Fibroblast of skin of right biceps (primary cell): ENCODE measurements at places on chromosomes 7 and 10.

- no peak for DNase-seq
These were observed 4.3 kb downstream of the COPS6 start for GRCh38 chr7:100093054-100093453.

- no peak for DNase-seq
These were observed 130.6 kb downstream of the SH3PXD2A start for GRCh38 chr10:103724771-103725170.

- DNase-seq = no peak
These were observed 24.0 kb upstream of the STEAP2 start for GRCh38 chr7:90187507-90188050.

DNA sequence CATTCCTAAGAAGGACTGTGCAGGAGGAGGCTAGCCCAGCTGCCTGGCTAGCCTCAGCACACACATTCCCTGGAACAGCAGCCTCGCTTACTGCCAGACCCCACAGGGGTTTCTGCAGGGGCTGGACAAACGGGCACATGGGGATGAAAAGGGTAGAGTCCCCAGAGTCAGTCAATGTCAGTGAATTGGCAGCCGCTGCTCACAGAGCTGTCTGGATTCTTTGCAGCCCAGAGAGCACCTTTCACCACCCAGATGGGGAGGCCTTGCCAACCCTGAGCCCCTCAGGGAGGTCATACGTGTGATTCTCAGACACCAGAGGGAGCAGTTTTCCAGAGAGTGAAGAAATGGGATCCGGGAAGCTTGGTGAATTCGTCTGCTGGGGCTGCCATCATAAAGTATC, 143.3 kb downstream of the KCNMA1 start:
- DNase-seq = peak; percentile 66

GRCh38 chr10:124867304-124867703, 65.7 kb downstream of the ABRAXAS2 start:
- no peak for DNase-seq

GRCh38 chr7:69617364-69617763, 19.1 kb downstream of the AUTS2 start:
- DNase-seq = no peak

- DNase-seq = peak; percentile 74
These were observed 23.1 kb upstream of the ST7 start for GRCh38 chr7:116929914-116930913.

GRCh38 chr10:123901621-123902020, 10.0 kb upstream of the CPXM2 start:
- no peak for DNase-seq

- no peak for DNase-seq
These were observed 258.7 kb downstream of the GFRA1 start for GRCh38 chr10:116014326-116014725.

GRCh38 chr7:27210441-27211083, 10.7 kb upstream of the HOXA13 start:
- peak; percentile 36 for DNase-seq

DNA sequence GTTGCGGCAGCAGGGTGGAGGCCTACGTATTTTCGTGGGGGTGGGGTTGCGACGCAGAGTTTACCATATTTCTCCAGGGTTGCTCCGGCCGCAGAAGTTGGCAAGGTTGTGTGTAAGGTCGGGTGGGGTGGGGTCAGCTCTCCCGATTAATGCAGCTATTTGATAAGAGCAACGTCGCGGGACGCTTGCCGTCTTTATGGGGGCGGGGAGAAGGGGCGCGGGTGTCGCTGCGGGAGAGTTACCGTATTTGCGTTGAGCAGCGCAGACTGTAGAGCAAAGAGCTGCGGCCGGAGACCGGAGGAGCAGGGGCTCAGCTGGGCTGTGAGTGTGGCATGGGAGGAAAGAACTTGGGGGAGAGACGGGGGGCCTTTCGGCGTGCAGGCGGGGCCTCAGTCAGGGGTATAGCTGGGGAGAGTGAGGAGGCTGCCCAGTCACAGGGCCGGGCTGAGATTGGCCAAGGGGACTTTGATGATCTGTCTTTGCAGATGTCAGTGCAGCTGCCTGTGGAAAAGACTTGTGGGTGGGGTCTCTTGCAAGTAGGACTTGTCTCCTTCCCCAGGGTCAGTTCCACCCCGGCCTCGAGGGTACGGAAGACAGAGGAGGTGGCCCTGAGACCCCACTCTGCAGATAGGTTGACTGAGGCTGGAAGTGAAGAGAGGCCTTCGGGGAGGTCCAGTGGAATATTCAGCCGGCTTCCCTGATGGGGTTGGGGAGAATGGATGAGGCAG, 26.6 kb downstream of the ZNF775 start:
- DNase-seq = no peak

DNA sequence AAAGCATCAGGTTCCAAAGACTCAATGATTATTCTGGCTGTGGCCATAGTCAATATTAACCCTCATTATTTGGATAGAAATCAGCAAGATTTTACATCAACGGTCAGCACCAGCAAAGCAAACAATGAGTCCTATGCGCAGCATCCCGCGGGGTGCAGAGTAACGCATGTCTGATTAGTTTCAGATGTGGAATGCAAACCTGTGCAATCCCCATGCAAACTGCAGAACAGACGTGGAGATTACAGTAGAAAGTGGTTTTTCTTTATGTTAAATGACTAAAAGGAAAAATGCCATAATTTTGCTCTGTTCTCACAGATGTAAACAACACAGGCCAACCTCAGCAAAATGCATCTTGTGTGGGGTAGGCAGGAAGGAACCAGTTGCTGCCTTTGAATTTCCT, 258.1 kb upstream of the GRB10 start:
- DNase-seq = peak; percentile 84

GRCh38 chr10:11232222-11232961, 214.7 kb downstream of the CELF2 start:
- no peak for DNase-seq

DNA sequence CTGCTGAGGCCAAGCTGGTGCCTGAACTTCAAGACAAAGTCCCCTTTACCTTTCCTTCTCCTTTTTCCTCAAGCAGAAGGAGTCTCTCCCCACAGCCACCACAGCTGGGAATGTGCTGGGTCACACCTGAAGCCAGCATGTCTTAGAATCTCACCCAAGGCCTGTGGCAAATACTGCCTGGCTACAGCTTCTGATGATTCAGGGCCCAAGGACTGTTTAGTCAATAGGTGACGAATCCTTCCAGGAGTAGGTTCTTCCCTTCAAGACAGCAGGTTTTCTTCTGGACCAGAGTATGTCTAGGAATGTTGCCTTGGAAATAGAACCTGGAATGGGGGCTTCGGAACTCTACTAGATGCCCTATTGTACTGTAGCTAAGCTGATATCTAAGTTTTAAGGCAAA, 374.6 kb downstream of the KIF20B start:
- DNase-seq = no peak

DNA sequence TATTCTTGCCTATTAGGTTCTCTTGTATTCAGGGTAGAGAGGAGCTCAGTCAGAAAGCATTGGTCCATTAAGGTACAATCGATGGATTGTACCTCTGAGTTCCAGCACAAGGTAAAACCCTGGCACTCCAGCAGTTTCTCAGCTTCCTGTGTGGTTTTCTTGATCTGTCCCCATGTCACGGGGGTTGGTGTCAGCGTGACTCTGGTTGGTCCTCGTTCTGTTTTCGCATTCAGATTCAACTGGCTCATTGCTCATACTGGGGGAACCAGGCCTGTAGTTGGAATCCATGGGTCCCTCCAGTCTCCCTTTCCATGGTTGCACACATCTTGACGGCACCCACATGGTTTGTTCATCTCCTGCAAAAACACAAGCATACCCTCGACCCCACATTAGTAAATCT, 32.7 kb upstream of the RASGEF1A start:
- no peak for DNase-seq

- no peak for DNase-seq
These were observed 10.1 kb downstream of the CCDC136 start for GRCh38 chr7:128801667-128802418.

- DNase-seq = no peak
These were observed 431.6 kb upstream of the NPVF start for GRCh38 chr7:25659841-25660240.

- no peak for DNase-seq
These were observed 12.3 kb downstream of the NOD1 start for GRCh38 chr7:30466266-30466665.

DNA sequence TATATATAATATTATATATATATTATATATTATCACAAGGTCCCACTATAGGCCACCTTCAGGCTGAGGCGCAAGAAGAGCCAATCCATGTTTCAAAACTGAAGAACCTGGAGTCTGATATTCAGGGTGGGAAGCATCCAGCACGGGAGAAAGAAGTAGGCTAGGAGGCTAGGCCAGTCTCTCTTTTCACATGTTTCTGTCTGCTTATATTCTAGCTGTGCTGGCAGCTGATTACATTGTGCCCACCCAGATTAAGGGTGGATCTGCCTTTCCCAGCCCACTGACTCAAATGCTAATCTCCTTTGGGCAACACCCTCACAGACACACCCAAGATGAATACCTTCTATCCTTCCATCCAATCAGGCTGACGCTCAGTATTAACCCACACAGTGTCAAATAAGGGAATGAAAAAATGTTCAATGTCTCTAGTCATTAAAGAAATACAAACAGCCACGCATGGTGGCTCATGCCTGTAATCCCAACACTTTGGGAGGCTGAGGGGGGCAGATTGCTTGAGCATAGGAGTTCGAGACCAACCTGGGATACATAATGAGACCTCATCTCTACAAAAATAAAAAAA, 135.4 kb upstream of the PCBD1 start:
- DNase-seq = no peak

DNA sequence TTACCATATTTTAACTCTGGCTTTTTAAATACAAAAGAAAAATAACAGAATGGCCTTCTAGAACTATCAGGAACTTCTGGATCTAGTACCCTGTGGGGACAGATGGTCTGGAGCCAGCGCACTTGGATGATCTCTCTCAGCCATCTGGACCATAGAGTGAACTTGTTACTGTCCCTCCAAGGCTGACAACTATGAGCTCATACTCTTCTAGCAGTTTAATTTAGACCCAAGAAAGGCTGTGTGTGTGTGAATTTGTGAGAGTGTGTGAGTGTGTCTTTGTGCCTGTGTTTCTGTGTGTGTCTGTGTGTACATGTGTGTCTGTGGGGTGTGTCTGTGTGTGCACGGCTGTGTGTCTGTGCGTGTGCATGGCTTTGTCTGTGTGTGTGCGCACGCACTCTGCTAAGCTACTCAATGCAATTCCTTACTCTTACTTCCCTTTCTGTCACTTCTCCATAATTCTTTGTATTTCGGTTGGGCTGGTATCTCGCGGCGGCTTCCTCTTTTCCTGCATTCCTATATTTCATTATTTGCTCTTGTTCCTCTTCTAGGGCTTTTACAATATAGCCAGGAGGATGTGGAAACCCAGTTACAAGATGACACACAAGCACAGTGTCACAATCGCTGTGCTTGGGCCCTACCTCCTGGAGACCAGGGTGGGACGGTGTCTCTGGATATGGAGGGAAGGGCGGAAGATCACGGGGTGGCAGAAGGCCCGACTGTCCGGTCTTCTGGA, 51.9 kb downstream of the IKZF1 start:
- DNase-seq = no peak

DNA sequence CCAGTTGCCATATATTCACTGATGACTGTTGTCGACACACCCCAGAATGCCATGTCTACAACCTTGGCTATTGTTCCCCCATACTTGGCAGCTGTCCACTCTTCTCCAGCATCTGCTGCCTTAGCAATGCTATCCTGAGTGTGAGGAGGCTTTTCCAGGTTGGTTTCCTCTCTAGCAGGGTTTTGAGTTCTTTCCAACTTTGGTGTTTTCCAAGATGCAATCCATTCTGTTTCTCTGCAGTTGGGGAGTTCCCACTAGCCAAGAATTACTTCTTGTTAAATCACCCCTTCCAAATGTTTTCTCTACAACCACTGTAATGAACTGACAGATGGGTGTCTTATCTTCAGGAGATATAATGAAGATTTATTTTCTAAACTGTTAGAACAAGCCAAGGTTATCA, 617.4 kb downstream of the CCSER2 start:
- DNase-seq = no peak

DNA sequence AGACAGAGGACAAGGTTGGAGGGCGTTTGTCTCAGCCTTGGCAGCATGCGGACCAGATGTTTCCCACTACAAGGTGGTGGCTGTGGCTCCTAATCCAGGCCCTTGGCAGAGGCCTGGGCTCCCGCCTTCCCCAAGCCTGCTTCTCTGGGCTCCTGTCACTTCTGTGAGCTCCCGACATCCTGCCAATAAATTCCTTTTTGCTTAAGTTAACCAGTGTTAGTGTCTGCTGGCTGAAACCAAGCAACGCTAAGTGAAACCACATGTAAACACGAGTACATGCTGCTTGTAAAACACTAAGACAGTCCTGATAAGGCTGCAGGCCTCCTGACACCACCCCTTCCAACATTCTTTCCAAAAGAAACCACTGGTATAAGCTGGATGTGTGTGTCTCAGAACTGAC, 263.6 kb upstream of the ZMIZ1 start:
- DNase-seq = peak; percentile 99

DNA sequence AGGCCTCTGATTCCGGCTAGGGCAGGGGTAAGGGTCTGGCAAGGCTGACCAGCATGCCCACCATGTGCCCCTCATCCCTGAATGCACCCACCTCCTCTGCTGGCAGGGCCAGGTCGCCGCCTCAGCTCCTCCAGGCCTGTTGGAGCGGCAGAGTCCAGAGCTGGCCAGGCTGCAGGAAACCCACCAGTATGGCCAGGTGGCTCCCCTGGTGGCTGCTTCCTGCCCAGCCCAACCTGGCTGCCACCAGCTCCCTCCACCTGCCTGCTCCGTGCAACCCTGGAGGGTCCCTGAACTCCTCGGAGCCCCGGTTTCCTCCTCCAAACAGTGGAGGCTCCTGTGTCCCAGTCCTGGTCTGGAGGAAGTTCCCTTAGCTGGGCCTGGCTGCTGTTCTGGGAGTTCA, 39.6 kb downstream of the MICALL2 start:
- DNase-seq = no peak

- DNase-seq = no peak
These were observed 14.8 kb downstream of the LCOR start for GRCh38 chr10:96846926-96847325.

GRCh38 chr7:129780257-129780973, 168.9 kb downstream of the NRF1 start:
- no peak for DNase-seq

DNA sequence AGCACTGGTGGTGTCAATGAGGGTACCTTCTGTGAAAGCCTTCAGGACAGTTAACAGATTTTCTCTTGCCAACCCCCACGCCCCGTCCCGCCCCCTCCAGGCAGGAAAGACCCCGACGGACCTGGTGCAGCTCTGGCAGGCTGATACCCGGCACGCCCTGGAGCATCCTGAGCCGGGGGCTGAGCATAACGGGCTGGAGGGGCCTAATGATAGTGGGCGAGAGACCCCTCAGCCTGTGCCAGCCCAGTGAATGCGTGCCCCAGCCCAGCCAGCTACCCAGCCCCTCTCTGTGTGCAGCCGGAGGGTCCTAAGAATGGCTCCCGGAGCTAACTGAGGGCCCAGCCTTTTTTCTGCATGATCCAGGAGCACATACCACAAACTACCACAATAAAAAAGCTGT, 713 bp upstream of the HOGA1 start:
- no peak for DNase-seq

DNA sequence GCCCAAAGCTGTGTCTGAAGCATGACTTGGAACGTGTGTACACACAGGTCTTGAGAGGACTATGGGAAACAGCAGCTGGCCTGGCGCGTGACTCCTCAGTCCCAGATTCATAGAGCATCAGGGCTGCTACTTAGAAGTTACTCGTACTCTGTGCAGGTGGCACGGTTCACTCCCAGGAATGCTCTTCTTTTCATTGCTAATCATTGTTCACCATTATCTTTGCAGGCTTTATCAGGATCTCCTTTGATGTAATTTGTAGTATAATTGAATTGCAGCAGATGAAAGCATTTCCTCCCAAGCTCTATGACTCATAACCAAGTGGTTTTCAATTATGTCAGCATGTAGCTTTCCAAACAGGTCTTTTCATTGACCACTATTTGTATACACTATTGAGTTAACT, 938.9 kb downstream of the NRG3 start:
- DNase-seq = peak; percentile 2
